ENCODE measurements at places on chromosomes 4 and X. TPM values are rescaled to one million over a fixed set of nuclear protein-coding genes. Genes with fewer than 3 reads are reported as not detected.

The NXF2 gene
- not detected for total RNA-seq

The MAML3 gene
- total RNA-seq: 21.8 TPM

The RHOXF2B gene
- total RNA-seq: not detected

The GSPT2 gene
- 22.2 TPM for total RNA-seq

The ZAR1 gene
- 0.27 TPM for total RNA-seq

The MAGEB1 gene
- not detected for total RNA-seq

The ABCG2 gene
- total RNA-seq: 5.3 TPM
